ENCODE measurements at places on chromosomes 4 and X.

- DNase-seq: peak; percentile 2
Measured at GRCh38 chr4:177441061-177441802, 1.0 kb downstream of the AGA start.

GRCh38 chr4:91256043-91256442 lies 1047.7 kb upstream of the GRID2 start:
- DNase-seq: no peak

DNA sequence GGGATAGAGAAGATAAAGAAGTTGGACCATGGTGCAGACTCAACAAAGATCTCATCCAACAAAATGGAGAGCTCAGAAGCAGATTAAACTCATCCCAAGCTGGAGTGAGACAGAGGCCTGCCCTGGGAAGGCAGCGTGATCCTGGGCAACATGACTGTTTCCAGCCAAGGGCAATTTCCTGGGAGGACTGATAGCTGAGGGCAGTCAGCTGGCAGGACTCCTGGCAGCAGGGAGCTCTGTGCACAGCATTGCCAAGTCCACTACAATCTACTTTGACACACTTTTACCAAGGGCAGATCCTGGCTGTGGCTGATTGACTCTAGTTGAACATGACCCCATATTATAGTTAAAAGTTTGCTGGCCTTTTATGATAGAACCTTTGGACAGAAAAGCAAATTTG lies 357.3 kb upstream of the RASGEF1B start:
- no peak for DNase-seq

GRCh38 chrX:145910017-145910416 lies 92.4 kb downstream of the SLITRK2 start:
- no peak for DNase-seq

DNA sequence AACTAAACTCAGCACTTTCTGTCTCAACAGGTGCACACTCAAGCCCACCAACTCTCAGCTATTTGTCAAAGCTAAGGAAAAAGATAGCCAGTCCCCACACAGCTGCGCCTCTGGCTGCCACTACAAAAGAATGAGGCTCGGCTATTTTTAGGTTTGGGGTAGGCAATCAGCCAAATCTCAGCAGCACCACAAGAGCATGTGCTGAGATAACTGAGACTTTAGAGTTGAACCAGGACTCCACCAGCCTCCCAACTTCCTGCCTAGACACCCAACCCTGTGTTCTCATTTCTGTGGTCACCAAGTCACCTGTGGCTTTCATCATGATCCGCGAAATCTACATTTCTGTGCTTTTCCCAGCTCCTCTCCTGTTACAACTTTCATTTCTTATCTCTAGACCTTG lies 28.0 kb downstream of the DMD start:
- no peak for DNase-seq

GRCh38 chr4:185304541-185304940 lies 91.2 kb downstream of the LRP2BP start:
- DNase-seq: no peak

DNA sequence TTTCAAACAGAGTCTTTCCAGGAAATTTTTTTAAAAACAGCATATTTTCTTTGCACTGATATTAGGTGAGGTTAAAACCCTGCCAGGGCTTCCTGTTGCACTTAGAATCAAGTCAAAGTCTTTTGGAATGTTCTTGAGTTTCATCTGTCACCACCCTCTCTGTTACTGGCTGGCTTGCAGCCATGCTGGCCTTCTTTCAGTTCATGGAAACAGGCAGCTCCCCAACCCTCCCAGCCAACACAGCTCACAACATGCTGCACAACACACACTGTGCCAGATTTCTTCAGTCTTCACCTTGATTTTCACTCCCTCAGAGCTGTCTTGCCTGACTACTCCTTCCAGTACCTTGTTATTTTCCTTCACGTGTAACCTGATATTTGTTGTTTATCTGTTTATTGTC lies 129.5 kb downstream of the KCNIP4 start:
- no peak for DNase-seq

DNA sequence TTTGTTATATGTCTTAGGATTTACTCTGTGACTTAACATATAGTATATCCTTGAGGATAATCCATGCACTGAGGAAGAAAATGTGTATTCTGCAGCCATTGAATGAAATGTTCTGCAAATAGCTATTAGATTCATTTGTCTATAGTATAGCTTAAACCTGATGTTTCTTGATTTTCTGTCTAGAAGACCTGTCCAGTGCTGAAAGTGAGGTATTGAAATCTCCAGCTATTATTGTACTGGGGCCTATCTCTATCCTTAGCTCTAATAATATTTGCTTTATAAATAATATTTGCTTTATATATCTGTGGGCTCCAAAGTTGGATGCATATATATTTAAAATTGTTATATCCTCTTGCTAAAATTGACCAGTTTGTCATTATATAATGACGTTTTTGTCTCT lies 26.7 kb upstream of the MAGEC3 start:
- no peak for DNase-seq

DNA sequence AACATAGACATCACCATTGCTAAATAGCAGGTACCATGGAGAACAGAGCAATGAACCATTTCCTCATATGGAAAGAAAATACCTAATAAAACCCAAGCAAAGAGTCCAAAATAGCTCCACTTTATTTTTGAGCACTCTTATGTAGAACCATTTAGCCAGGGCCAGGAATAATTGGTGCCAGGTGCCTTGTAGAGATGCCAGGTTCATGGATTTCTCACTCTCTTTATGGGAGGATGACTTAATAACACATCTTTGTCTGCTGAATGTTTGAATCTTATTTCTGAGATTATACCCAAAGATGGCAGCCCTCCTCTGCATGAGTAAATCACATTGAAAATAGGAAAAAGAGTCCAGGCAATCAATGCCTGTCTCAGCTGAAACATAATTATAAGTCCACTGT lies 212.3 kb upstream of the SFRP2 start:
- DNase-seq: no peak

DNA sequence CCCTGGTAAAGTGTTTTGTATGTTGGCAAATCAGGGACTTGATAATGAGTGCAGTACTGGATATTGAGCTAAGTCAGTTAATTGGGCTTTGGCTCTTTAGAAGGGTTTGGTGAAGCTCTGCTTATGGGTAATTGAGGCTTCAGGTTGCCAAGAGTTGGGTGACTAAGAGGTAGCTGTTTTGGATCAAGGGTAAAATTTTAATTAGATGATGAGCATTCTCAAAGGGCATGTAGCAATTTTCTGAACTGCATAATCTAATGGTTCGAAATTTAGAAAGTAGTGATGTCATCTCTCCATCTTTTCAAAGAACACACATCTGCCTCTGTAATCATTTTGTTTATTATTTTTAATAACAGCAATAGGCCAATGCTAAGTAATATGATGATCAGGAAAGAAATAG lies 5.5 kb upstream of the TRIM2 start:
- DNase-seq: no peak

DNA sequence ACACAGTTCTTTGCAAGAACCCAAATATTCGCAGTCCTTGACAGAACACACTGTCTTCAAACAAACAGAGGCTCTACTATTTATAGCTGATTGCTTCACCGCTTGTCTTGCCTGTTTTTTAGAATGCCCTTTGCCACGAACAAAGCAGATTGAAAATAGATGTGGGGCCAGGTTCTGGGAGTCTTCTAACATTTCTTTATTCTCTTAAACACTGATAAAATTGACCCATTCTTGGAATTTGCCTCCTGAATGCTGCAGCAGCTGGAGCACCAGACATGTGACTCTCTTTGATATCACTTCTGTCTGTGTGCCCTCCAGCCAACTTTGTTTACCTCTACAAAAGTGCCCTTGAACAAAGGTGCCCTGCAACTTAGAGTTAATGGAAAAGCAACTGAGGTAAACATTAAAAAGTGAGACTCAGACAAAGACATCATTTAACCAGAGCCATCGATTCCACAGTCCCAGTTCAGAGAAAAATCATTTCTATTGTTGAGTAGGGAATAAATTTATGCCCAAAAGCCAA lies 64.2 kb upstream of the SPP1 start:
- DNase-seq: peak; percentile 2

DNA sequence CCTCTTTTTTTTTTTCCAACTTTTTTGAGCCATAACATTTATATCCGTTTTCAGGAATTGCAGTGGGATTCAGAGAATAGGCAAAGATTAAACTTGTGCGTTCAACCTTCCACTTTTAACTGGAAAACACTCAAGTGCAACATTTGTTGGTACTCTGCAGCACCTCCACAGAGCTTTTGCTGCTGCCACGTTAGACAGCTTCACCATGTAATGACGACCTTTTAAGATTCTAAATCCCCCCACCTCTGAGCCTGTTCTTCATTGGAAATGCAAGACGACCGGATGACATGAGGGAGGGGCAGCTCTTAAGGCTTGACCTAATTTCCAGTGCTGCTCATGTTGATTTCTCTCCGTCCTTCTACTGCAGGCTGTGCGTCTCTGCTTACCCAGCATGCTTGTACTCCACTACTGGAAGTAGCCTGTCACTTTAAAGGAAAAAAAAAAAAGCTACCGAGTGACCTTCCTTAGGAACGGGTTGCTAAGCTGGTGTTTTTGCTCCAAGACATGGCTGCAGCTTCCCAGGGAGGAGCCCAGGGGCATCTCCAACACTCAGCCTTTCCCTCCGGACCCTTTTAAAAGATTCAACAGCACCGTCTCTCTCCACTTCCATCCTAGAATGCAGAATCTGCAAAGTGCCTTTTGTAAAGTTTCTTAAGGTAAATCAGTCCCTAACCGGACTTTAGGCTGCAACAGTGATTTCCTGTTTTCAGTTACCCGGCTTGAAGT lies at the start of gene CC2D2A:
Gene CC2D2A, plus strand, starts transcription at position 481 of the 726 bp plus-strand sequence. CDS start 6,051 bp downstream, outside the sequence.
- DNase-seq: no peak

DNA sequence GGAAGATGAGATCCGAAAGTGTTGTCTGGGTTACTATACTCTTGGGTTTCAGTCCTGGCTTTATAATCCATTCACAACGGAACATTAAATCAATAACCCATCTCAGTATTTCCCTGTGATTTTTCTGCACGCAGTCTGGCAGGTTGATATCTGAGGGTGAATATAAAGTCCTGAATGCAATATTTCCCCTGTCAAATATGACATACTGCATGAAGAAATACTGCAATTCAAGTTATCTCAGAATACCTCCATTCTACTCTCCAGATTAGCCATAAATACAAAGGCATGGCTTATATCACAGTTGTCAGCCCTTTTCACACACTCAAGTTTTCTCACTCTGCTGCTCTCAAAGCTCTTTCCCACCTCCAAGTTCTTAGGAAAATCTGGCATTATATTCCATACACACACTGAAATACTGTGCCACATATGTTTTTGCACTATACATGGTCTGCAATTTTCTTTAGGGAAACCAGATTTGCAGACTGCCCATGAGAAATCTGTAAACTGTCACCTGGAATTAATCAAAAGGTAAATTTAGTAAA lies 64.7 kb downstream of the WDFY3 start:
- DNase-seq: no peak

DNA sequence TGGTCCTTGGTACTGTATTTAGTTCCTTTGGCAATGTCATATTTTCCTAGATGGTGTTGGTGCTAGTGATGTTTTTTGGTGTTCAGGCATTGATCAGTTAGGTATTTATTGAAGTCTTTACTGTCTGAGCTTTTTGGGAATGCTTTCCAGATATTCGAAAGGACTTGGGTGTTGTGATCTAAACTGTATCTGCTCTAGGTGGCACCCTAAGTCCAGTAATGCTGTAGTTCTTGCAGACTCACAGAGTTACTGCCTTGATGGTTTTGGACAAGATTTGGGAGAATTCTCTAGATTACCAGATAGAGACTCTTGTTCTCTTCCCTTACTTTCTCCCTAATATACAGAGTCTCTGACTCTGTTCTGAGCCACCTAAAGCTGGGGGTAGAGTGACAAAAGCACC lies 513.6 kb upstream of the PITX2 start:
- DNase-seq: no peak

DNA sequence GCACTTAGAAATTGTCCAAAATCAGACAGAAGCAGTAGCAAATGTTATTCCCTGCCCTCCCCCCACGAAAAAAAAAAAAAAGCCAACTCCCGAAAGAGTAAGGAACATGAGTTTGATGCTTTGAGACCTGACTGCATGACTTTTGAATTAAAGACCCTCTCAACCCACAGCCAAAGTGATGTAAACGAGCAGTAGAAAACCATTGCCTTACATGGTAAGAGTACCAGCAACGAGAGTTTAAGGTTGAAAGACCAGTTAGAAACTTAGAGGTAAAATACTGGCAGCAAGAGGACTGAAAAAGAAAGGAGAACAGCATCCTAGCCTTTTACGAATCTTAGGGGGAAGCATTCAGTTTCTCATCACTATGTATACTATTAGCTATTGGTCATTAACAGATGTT lies 10.0 kb upstream of the ANXA10 start:
- no peak for DNase-seq

DNA sequence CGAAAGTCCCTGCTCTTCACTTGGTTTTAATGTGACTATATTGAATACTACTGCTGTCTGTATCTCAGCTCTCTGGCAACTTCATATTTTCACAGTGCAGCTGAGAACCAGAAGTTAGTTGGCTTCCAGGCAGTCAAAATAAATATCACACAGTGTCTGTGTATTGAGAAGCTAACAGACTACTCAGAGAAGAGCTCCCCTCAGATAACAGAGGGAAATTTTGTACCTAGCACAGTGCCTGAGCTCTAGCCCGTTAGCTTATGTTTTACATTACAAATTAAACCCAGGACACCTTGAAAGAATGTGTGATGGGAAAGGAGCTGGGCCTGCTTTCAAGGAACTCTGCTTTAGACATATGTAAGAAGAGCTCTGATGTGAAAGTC lies 22.7 kb downstream of the JADE1 start:
- no peak for DNase-seq
